ENCODE measurements at places on chromosomes 3 and 15.

DNA sequence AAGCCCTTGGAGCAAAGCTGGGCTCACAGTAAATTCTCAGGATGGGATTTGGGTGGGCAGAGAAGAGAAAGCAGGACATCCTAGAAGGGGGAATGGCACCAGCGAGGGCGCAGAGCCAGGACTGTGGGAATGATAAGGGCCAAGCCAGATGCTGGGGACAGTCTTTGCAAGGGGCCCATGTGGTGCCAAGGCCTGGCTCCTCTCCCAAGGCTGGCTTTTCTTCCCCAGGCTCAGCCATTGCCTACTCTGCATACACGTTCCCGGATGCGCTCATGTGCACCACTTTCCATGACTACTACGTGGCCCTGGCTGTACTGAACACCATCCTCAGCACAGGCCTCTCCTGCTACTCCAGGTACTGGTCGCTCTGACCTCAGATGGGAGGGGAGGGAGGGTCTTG is 24.7 kb upstream of the KIF23 start:
- DNase-seq: no peak

- DNase-seq: no peak
Observed at GRCh38 chr15:67024314-67024997, 40.9 kb upstream of the SMAD3 start.

GRCh38 chr3:186381424-186382216 is 19.6 kb upstream of the DGKG start:
- DNase-seq: no peak

GRCh38 chr15:40092979-40093869 is 15.5 kb downstream of the BMF start:
- no peak for DNase-seq

DNA sequence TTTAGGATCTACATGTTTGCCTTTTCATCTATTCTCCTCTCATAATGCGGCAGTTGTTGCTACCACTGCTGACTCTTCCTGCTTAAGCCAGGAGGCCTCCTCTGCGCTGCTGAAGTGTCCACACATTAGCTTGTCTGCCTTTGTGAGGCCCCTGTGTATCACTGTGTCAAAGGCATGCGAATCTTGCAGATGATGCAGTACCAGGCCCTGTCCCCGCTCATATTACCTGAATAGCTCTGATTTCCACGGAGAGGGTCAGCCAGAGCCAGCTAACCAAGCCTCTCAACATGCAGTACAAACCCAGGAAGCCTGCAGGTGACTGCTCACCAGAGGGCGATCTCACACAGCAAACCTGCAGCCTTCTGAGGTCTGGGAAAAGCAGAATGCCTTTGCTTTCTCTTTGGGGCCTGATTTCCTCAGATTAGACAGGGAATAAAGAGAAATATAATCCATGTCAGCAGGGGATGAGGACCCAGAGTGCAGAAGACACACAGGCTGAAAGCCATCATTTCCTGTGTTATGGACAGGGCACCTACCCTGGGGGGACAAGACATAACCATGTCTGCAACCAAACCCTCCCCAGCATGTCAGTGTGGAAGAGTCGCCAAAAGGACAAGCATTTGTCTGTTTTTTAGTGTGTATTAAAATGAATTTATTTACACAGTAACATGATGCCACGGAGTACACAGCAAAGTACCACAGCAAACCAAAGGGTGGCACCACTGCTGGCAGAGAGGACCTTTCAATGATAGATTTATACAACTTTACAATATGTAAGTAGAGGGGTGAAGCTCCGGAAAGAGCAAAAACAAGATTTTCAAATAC is 36.8 kb upstream of the TSPAN3 start:
- DNase-seq: no peak

GRCh38 chr15:51576911-51577500 is 45.6 kb downstream of the DMXL2 start:
- no peak for DNase-seq

Measured in stimulated activated CD8-positive, alpha-beta memory T cell treated with anti-CD3 and anti-CD28 coated beads, Interleukin-7, amount 100 ng/mL, for 24 hours (primary cell).